HepG2 (cell line): ENCODE measurements at places on chromosomes 11 and 22. TPM values are rescaled to one million over a fixed set of nuclear protein-coding genes. Genes with fewer than 3 reads are reported as not detected.
A peak's percentile ranks its signal among the peaks of the same experiment; 100 is the strongest.

ZFTA gene
- 6.5 and 10.4 TPM in 2 replicates for total RNA-seq

HPS5 gene
- 25.5 and 31.8 TPM in 2 replicates for total RNA-seq

MIAT gene
- 0.04 TPM in 1 of 2 replicates, not detected in the other for total RNA-seq

DKK3 gene
- total RNA-seq: 0.09 TPM in 1 of 2 replicates, not detected in the other

GALNT18 gene
- 0.10 TPM in 1 of 2 replicates, not detected in the other for total RNA-seq

CAPN5 gene
- 0.22 and 0.27 TPM in 2 replicates for total RNA-seq

KRTAP5-7 gene
- not detected in 2 replicates for total RNA-seq

HINFP gene
- 13.3 and 15.1 TPM in 2 replicates for total RNA-seq

DNA sequence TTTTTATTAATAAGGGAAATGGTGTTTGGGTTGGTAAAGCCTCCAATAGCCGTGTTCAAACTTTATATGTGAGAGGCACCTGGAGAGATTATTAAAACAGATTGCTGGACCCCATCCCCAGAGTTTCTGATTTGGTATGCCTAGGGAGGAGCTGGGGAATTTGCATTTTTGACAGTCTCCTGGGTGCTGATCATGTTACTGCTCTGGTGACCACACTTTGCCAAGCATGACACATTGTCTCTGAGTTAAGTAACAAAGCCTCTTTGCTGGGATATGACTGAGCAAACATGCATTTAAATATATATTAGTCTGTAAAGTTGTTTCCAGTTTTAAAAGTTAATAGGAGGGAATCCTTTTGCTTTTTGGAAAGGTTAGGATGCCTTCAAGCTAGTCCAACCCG is 140.4 kb downstream of the NAV2 start:
- DNase-seq: no peak

DNA sequence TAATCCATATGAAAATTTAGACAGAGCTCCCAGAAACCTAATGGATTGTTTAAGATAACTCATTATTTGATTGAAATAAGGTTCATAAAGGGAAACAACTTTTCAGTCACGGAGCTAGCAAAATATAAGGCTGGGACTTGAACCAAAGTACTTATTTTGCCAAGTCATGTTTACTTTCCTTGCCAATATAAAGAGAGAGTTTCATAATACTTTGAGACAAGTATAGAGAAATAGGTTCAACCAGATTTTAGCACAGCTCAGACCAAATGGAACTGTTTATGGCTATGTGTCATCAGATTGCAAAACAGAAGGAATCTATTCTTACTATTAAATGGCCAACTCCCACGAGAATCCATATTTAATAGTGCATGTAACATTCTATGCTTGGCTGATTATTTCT is 1517.5 kb upstream of the TENM4 start:
- DNase-seq: no peak

DNA sequence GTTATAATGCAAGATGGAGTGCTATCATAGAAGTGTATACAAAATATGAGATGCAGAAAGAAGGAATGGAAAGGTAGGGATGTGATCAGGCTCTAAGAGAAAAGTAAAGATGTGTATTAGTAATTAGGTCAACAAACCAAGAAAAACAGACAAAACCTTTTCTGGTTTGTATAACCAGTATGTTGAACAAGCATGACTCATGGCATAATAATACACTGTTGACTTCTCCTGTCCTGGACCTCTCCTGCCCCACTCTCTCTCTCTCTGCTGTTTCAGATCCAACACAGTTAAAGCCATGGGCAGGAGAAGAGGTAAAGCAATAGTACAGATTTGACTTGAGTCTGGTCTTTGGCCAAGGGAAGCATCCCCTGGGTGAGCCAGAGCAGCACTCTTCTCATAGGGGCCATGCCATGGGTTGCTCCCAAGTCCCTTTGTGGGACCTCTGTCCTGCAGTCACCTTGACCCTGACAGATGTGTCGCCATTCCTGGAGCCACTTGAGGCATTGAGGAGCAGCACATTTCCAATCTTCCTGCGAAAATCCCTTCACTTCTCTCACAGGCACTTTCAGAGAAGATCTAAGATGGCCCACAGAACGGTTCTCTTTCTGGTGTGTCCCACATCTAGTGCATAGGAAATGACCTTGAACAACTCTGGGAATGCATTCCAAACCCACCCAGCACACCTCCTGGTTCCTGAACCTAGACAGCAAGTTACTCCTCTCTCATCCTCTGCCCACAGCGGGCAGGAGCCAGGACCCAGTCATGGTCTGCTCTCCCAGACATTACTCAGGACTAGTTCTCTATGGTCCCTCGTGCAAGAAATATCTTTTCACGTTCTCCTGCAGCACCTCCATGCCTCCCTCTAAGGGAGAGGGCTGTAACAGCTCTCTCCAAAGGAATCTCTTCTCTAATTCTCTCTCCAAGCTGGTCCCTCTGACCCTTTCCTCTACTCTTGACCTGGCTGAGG is 58.2 kb upstream of the PRSS23 start:
- DNase-seq: peak; percentile 81

- DNase-seq: no peak
Measured at GRCh38 chr11:34788642-34789041, 127.5 kb downstream of the APIP start.

GRCh38 chr11:15865212-15865987 is 490.9 kb downstream of the SOX6 start:
- DNase-seq: no peak

- DNase-seq: no peak
Measured at GRCh38 chr22:24540470-24540869, 14.5 kb downstream of the GUCD1 start.

- no peak for DNase-seq
Measured at GRCh38 chr11:121721961-121722360, 269.2 kb upstream of the SORL1-AS1 start.

DNA sequence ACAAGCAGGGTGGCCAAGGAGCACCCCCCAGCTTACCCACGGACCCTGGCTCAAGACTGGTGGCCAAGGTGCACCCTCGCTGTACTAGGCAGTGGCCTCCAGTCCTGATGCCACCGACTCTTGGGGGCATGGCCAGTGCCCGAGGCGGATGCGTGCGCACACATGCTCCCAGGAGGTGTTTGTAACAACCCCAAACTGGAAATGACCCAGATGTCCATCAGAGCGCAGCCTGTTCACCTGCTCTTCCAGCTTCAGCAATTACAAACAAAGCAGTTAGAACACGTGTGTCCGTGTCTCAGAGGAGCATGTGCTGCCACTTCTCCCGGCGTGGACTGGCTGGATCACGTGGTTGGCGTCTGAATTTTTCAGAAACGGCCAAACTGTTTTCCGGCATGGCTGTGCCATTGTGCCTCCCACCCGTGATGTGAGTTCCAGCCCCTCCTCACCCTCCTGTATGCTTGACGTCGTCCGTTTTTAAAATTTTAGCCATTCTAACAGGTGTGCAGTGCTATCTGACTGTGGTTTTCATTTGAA is 7.1 kb upstream of the MUC6 start:
- no peak for DNase-seq

GRCh38 chr11:93072229-93072914 is 102.9 kb downstream of the MTNR1B start:
- no peak for DNase-seq

GRCh38 chr22:37768273-37768672 is 39.5 kb upstream of the GCAT start:
- DNase-seq: no peak

GRCh38 chr22:17119481-17120202 is 1.5 kb downstream of the TMEM121B start:
- no peak for DNase-seq

GRCh38 chr11:20926799-20927540 is 257.6 kb downstream of the NELL1 start:
- no peak for DNase-seq

DNA sequence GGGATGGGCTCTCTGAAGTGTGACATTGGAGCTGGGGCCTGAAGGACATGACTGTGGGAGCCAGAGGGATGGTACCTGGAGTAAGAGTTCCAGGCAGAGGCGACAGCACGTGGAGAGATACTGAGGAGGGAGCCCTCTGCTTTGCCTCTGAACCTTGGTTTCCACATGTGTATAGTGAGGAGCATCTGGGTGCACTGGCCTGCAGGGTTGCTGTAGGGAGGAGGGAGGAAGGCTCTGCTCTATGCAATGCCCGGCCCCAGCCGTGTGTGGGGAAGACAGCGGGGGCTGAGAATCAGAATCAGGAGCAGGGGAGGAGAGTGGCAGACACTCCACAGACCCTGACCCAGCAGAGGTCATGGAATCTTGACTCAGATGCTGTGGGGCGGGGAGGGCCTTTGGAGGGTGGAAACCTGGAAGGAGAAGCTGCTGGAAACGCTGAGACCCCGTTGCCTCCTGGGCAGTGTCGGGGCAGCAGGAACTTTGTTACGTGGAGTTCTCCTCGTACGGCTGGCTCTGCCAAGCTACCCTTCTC is 4.0 kb downstream of the SCYL1 start:
- DNase-seq: no peak

- no peak for DNase-seq
Measured at GRCh38 chr11:111642542-111642941, 40.3 kb downstream of the SIK2 start.

GRCh38 chr11:114059984-114060391 is 477 bp downstream of the ZBTB16 start:
- no peak for DNase-seq

DNA sequence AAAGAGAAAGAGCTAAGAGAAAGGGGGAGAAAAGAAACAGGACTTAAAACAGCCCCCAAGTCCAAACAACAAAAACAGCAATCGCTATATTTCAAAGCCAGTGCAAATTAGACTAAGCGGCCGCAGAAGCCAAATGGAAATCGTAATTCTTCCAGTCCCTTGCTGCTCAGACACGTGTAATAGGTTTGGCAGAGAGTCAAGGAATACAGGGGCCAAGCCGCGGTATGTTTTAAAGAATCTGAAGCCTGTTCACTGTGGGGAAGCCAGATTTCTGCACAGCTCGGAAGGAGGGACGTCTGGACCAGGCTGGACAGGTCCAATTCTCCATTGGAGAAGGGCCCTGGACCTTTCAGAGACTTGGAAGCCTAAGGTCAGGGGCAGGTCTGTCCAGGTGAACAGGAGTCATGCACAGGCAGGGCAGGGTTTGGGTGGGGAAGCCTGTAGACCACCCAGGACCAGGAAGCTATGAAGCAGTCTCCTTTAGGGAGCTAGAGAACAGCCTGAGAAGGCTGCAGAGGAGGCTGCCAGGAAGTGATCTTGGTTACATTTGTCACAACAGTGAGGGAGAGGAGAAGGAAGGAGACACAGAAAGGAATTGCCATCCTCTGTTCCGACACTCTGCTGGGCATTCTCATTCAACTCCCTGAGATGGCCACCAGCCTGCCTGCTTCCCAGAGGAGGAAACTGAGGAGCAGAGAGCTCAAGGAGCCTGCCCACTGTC is 265.5 kb upstream of the ISX start:
- no peak for DNase-seq

DNA sequence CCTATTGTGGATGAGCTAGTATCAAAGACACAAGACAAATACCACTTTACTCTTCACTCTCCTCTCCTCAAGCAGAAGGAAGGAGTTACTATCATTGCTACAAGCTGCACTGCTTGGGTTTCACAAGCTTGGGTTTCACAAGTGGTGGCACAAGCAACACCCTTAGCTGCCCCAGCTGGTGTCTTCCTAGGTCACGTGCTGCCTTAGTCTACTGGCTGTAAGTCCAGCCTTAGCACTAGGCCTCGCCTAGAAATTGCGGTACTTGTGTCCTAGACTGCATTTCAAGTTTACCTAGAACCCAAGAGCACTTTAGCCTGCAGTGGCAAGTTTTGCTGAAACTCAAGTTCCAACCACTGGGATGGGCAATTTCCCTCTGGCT is 86.6 kb downstream of the EHF start:
- no peak for DNase-seq

DNA sequence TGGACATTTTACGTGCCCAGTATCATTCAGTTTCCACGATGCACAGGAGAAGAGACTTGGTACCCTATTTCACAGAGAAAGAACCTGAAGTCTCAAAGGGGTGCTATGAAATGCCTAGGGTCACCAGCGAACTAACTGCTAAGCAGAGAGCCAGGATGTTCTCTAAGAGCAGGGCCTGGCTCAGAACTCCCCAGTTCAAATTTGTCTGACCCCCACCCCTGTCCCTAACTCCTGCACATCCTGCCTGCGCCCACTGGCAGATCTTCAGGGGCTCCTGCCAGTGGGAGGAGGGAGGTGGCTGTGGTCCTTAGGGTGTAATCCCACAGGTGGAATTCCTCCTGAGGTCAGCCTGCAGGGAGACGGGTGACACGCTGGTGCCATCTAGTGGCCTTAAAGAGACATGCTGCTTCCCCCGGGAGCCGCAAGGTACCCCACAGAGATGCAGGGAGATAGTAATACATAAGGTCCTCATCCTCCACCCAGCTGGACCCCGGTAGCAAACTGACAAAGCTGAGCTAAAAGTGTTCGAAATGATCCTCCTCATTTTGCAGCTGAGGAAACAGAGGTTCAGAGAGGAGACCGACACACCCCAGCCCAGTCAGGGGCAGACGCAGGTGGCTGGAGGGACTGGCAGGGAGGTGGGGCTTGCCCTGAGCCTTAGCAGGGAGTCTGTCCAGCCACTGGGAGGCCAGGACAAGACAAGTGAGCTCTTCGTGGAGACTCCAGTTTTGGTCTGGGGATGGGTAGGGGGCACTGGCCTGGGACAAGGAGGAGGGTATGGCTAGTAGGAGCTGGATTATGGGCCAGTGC is 34.1 kb downstream of the MB start:
- peak; percentile 59 for DNase-seq

- DNase-seq: no peak
Measured at GRCh38 chr11:96384156-96384555, 5.6 kb downstream of the CCDC82 start.

DNA sequence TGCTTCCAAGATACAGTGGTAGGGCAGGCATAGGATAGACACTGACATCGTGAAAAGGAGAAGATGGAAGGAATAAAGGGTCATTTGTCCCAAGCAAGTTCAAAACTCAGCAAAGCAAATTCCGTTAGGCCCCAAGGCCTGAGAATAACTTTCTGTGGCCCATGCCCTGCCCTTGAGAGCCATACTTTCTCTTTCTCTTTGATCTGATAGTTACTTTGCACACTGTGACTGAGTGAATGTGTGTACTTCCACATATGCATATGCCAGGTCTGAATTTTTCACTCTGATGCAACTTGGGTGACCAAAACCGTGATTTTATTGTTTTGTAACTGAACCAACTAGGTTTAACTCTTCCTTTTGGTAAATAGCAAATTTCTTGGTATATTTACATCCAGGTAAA is 371.5 kb downstream of the RAB38 start:
- no peak for DNase-seq

DNA sequence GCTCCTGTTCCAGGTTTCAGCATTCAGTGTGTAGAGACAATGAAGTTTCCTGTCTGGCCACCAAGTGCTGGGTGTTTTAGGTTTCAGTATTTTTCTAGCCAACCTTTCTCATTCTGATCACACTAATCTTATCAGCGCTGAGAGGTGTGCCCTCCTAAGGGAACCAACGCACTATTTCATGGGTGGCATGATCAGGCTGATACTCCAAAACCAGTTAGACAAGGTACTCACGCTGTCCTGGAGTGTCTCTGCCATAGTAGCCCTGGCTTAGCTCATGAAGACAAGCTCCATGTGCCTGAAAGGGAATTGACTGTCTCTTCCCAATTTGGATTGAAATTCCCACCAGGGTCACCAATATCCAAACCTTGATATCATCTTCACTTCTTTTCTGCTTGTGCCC is 8.0 kb upstream of the RAB38 start:
- DNase-seq: no peak

DNA sequence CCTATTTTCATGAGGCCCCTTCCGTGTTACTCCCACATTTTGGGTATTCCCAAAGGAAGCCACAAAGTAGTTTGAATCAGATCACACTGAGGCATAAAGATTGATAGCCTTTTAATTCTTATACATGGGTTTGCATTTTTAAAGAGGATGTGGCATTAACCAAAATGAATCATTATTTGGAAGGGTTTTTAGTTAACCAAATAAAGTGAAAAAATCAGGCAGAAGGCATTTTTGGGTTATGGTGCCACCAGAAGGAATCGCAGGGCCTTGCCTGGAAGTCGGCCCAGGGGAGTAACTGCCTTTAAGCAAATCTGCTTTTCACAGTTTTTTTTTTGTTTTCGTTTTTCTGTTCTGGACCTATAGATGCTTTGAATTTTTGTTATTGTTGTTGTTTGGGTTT is 55.4 kb downstream of the HSD17B12 start:
- DNase-seq: no peak
